HT-29 (cell line): ENCODE measurements at places on chromosomes 4 and X. TPM values are rescaled to one million over a fixed set of nuclear protein-coding genes. Genes with fewer than 3 reads are reported as not detected.
A peak's percentile ranks its signal among the peaks of the same experiment; 100 is the strongest.

Gene ARFIP1
- total RNA-seq: 27.0 and 29.6 TPM in 2 replicates

DNA sequence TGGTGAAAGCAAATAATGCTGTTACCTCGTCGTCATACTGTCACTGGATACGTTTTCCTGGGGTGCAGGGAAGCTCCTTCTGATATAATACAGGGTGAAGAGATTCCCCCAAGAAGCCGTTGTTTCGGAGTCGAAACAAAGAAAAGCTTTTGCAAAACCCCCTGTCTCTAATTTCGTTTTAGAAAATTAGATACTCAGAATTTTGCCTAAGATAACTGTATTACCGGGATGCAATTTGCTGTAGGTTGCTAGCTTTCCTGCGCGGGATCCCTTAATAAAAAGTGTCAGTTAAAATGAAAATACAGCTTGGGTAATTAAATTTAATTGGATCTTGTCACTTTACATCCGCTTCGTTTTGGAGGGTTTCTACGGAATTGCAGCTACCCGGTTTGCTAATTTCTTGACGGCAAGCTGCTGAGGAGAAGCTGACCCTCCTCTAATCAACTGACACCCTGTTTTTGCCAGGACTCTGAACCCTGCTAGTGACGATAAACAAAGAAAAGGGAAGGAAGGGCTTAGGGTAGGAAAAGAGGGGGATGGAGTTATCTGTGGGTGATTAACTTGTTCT lies 174.6 kb downstream of the SHOX start:
- no peak for DNase-seq

- no peak for DNase-seq
Observed at GRCh38 chr4:174474457-174475075, 47.7 kb downstream of the HPGD start.

Gene RXFP1
- total RNA-seq: not detected in 2 replicates

GRCh38 chr4:101921370-101921769 lies 130.8 kb downstream of the BANK1 start:
- DNase-seq: no peak

DNA sequence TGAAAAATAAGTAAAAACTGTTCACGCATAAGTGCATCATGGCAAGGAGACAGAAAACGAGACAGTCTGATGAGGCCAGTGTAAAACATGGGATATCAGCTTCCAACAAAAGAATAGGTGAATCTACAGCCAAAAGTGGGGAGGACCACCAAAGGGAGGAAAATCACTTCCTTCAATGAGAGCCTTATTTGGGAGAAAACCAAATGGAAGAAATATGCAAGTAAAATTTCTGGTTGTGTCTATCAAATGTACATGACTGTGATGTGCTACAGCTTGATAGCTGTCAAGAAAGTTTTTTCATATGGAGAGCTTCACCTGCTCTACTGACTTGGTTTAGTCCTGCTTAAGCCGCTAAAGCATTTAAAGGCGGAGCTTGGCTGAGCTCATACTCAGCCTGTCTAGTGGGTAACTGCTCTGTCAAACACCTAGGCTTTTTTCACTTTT lies 66.2 kb downstream of the MAGEA1 start:
- DNase-seq: peak; percentile 53

Gene MRPS18C
- total RNA-seq: 19.2 and 20.1 TPM in 2 replicates

GRCh38 chr4:10183462-10183861 lies 66.9 kb upstream of the WDR1 start:
- DNase-seq: no peak

DNA sequence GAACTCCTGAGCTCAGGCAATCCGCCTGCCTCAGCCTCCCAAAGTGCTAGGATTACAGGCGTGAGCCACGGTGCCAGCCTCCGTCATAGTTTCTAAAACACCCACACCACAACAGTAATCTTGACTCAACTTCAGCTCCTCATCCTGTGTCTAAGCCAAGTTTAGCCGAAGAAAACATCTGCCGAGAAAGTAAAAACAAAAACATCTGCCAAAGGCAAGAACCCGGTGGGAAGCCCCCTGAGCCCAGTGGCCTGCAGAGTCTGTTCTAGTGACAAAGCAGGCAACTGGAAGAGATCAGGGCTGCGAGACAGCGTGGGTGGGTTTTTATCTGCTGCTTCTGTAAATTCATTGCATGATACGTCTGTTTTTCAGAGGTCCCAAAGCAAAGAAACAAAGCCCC lies 26.6 kb upstream of the CD99 start:
- DNase-seq: no peak

Gene MAGEA8
- total RNA-seq: not detected in 2 replicates

Gene GAGE1
- not detected in 2 replicates for total RNA-seq

GRCh38 chrX:74527350-74527749 lies 87.1 kb downstream of the RLIM start:
- no peak for DNase-seq

GRCh38 chrX:44954562-44954961 lies 81.6 kb downstream of the KDM6A start:
- DNase-seq: peak; percentile 21

DNA sequence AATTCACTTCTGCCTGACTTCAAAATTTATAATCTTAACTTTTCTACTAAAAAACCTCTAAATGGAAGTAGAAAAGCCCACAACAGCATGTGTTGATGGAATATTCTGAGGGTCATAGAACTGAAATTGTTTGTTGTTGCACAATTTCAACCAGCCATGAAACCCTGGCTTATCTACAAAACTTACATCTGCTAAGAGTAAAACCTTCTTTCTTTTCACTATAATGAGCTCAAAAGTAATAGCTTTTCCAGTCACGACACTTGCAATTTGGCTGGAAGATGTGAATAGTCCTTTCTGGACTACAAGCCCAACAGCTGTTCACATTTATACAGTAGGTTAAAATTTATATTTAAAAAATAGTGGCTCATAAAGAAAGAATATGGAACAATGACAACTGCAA lies 250.0 kb downstream of the GPAT3 start:
- no peak for DNase-seq

Gene DAPP1
- 2.5 and 3.8 TPM in 2 replicates for total RNA-seq

DNA sequence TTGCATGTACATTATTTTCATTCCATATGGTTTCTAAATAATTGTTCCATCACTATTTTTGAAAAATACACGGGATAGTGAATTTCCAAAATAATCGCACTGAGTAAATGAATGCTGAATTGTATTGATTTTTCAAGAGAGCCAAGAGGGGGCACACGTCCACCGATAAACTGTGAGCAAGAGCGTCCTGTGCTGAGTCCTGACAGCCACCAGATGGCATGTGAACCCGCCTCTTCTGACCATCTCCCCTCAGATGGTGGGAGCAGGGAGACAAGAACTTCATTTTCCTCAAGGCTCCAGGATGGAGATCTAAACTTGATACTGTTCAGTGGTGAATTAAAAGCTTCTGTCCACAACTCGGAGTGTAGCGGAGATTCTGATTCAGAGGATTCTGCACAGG lies 30.6 kb upstream of the IL9R start:
- DNase-seq: peak; percentile 78

- DNase-seq: no peak
Observed at GRCh38 chrX:338836-339400, 20.3 kb upstream of the GTPBP6 start.

GRCh38 chrX:40514376-40514775 lies 66.4 kb upstream of the ATP6AP2 start:
- peak; percentile 3 for DNase-seq

- DNase-seq: no peak
Observed at GRCh38 chr4:138298866-138299265, 56.7 kb upstream of the SLC7A11 start.

GRCh38 chr4:34047363-34047762 lies 2197.0 kb downstream of the ARAP2 start:
- DNase-seq: no peak

- DNase-seq: peak; percentile 69
Observed at GRCh38 chr4:168098248-168098717, 5.9 kb downstream of the ANXA10 start.

DNA sequence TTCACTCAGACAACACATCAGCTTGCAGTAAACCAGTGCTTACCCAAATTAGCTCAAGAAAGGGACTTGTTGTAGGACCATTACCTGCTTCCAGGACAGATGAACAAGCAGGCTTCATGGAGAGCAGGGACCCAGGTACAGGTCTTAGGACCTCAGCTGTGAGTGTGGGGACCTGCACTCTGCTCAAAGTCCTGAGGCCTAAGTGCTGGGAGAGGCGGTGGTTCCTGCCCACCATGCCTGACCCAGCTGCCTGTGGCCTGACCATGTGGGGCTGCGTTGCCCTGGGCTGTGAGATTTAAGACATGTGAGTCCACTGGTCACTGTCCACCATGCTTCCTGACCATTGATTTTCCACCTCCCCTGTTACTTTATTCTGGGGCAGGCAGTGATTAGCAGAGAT lies 140.2 kb downstream of the DCLK2 start:
- DNase-seq: no peak

DNA sequence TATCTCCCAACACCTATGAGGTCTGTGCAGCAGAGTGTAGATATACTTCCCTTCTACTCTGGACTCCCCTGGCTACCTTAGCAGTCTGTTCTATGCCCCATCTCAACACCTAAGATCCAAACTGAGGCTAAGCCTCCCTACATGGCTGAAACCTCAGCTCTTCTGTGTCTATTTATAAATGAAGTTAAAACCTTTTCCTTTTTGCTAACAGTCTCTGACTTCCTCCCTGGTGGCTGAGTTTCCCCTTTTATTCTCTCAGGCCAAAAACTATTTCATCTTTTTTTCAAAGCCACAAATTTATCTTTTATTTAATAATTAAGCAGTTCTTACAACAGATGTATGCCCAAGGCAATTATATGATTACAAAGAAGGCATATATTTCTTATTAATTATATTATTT lies 111.8 kb upstream of the STIM2 start:
- no peak for DNase-seq

- DNase-seq: no peak
Observed at GRCh38 chr4:77376788-77377460, 219.9 kb downstream of the CCNG2 start.
